NCI-H446 (cell line): ENCODE measurements at places on chromosomes 5 and 9.

- no peak for DNase-seq
These were observed 64.9 kb downstream of the CCNH start for GRCh38 chr5:87347841-87348240.

DNA sequence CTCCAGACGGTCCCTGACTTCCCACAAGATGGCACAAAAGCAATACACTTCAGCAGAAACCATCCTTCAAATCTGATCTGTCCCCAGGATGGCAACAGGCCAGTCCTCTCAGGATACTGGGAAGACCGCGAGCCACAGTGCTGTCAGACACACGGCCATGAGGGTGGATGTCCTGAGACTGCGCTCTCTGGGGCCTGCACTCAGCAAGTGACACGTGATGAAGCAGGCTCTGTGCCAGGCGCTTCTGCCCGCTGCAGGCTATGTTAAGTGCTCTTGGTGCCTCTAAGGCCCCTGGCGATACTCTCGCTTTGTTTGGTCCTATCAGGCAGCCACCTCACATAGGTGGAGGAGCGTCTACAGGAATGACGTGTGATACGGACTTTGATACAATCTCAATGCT, 7.1 kb downstream of the BRD9 start:
- DNase-seq, result no peak

- no peak for DNase-seq
These were observed 712.1 kb upstream of the MEF2C start for GRCh38 chr5:89595056-89595455.

DNA sequence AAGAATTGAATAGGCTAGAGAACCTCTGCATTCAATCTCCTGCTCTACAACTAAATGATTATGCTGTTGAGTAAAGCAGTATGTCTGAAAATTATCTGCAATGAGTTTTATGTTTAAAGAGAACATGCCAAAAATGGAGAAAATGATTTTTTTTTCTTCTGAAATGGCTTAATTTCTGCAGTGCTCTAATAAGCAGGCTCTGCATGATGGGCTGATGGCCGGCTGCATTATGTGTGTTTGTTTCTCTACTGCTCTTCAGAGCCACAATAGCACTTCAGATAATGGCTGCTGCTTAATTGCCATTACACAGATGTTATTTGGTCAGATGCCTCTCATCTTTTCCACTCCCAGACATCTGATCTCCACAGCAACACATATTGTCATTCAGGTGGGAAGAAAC, 286.4 kb upstream of the DMAC1 start:
- DNase-seq, result no peak

DNA sequence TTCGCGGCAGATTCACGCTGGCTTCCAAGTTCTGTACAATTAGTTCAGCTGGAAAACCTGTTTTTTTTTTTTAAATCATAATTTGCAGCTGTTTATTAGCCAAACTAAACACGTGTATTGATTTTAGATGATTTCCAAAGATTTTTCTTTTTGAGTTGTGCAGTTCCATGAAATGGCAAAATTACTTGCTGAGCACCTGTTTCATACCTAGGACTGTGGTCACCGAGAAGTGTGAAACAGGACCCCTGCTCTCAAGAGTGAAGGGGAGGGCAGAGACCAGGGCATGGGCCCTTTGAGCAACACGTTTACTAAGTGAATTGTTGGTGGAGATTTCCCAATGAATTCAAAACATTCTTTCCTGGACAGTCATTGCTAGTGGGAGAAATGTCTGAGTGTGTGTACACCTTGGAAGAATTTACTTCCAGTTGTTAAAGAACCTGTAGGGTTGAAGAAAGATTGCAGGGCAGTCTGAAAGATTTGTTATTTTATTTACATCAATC, 688 bp downstream of the SNX24 start:
- no peak for DNase-seq

GRCh38 chr5:65808251-65808741, 86.3 kb downstream of the NLN start:
- peak; percentile 60 for DNase-seq

DNA sequence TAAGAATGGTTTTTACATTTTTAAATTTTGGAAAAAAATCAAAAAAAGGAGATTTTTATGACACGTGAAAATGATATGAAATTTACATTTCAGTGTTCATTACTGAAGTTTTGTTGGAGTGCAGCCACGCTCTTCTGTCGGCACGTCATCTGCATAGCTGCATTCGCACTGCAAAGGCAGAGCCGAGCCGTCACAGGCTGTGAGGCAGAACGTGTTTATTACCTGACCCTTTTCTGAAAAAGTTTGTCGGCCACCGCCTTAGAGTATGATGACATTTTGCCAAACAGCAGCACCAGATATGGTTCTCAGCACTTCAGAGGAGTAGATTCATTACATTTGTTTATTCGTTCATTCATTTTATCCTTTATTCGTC, 24.1 kb downstream of the HRH2 start:
- DNase-seq, result no peak

DNA sequence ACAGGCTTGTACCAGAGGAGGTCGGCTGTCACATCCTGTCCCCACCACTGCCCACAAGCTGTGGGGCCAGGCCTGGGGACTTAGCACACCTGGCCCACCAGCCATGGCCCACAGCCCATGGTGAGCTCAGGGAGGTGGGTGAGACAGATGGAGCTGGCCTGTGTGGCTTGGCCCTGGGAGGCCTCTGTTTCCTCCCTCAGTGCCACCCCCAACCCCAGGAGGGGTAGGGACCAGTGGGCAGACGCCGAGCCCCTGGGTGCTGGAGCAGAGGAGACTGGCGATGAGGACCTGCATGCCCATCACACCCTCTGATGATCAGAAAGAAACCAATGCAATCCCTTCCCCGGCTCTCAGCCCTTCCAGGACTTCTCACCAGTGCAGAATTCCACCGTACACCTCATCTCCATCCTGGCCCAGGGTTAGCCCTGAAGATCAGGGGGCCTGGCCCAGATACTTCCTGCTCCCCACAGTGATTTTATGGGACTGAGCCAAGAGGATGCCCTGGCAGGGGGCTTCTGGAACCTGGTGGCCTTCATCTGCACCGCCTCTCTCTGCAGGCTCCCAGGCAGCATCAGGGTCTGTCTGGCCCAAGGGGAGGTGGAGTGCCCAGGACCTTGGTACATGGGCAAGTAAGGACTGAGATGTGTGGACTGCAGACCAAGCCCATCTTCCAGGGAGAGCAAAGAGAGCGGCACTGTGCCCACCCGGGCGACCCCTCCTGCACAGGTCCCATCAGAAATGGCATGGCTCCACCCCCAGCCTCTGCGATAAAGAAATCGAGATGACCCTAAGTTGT, 16.9 kb upstream of the NKD2 start:
- DNase-seq, result no peak

DNA sequence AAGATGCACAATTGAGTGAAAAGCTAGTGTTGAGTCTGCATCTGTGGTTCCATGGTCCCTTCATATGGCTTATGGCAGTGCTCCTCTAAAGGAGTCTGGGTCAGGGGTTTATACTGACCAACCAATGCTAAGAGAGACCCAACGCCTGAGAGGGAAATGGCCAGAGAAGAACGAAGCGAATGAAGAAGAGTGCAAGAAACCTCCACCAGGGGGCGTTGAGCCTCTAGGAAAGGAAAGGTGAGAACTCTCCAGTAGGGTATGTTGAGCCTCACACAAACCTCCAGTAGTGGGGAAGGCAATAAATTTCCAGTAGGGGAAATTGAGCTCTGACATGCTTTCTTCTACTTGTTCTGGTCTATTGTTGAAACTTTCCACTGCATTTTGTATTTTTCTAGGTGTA, 470.6 kb downstream of the PRDM9 start:
- no peak for DNase-seq

DNA sequence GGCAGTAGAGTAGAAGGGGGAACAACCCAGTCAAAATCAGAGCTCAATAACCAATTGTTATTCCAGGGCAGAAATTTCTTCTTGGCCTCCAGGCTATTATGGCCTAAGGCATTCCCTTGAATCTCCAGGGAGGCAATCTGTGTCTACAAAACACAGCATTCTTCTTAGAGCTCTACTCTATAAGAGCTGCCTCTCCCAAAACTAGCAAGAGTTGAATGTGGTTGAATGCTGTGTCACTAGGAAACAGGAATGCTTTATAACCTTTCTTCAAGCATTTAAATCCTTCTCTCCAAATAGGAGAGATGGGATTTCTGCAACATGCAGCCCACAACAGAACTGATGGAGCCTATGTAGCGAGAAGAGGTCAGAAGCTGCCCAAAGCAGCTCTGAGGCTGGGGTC, 97.1 kb upstream of the APC start:
- no peak for DNase-seq

GRCh38 chr5:112737070-112737462, 619 bp upstream of the APC start:
- DNase-seq, result no peak

GRCh38 chr9:81128701-81129100, 560.6 kb downstream of the TLE1 start:
- no peak for DNase-seq

DNA sequence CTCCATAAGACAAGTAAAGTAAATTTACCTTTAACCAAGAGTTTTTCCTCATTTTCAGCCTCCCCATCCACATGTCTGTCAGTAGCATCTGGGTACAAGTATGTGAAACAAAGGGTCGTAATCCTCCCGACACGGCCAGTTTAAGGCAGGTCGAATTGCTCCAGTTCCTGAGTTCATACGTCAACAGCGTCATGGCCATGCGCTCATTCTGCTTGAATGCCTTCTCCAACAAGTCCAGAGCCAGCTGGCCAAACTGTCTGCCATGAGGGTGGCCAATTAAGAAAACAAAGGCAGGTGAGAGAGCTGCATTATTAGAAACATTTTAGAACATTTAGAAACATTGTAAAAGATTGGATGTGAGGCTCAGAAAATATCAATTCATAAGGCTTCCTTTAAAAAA, 87.5 kb downstream of the TRPM6 start:
- DNase-seq, result no peak

DNA sequence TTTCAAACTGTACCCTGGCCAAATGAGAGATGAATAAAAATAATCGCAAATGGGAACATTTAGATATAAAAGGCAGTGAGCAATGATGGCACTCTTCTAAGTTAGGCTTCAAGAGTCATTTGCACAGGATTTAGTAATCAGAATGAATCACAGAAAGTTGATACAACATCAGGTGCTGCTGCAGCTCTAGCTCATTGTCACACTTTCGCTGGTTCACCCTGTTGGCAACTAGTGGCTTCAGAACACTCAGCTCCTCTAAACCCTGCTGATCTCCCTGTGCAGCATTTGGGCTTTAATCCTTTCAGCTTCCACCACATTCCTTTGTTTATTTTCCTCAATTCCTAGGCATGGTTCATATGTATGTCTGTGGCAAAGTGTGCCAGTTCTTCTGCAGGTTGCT, 2071.2 kb upstream of the CDH6 start:
- no peak for DNase-seq

- no peak for DNase-seq
These were observed 56.1 kb downstream of the MEF2C start for GRCh38 chr5:88826646-88827585.

GRCh38 chr5:37975531-37975930, 135.7 kb upstream of the GDNF start:
- no peak for DNase-seq

DNA sequence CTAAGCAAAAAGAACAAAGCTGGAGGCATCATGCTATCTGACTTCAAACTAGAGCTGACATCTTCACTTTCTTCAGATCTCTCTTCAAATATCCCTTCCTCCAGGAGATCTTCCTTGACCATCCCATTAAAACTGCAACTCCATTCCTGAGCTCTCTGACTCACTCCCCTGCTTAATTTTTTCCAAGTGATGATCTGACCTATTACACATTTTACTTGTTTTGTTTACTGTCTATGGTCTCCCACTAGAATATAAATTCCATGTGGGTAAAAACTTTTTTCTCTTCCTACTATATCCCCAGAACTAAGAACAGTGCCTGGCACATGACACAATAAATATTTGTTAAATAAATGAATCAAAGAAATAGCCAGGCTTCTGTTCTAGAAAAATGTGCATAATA, 87.5 kb downstream of the SLIT3 start:
- no peak for DNase-seq

- DNase-seq, result no peak
These were observed 83.4 kb downstream of the RAPGEF1 start for GRCh38 chr9:131656356-131657036.

DNA sequence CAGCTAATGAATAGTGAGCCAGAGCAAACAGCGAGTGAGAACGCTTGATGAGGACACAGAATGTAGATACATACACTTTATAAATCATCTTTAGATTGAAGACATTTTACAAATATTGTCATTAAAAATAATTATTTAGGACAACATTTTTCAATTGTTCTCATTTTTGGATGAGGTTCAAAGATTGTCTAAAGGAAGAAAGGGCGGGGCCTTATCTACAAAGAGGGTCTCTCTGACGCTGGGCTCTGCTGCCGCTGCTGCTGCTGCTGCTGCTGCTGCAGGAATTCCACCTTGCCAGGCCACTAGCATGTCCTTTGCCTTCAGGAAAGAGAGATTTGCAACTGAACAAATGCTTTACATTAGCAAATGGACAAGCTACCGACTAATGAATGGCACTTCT, 220.7 kb upstream of the TMEM161B start:
- no peak for DNase-seq

DNA sequence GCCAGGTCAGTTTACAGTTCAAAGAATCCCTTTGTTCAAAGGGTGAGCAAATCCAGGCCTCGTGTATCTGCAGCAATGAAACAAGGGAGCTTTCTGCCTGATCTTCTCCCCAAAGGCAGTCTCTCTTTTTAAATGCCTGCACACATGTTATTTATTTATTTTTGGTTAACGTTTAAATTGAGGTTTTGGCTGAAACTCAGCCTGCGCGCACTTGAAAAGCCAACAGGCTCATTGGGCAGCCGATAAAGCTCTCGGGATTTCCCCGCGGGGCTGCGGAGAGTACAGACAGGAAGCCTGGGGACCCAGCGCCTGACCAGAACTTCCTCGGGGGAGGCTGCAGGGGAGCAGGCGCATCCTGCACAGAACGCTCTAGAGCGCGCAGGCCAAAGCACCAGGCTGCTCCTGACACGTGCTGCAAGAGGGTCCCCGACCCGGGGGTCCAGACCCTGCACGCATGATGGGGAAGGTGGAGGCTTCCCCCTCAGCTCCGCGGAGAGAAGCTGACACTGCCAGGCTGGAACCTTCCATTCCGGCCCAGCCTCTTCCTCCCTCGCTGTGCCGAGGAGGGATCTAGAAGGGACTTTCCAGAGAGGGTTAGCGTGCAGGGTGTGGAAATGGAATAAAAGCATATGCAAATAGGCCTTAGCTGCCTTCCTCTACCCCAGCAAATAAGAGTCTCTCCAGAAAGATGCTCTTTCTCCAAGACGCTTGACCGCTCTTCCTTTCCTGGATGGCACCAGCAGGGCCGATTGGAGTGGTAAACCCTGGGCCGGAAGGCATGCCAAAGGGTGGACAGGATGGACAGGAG, 46.1 kb downstream of the PTTG1 start:
- DNase-seq, result no peak

DNA sequence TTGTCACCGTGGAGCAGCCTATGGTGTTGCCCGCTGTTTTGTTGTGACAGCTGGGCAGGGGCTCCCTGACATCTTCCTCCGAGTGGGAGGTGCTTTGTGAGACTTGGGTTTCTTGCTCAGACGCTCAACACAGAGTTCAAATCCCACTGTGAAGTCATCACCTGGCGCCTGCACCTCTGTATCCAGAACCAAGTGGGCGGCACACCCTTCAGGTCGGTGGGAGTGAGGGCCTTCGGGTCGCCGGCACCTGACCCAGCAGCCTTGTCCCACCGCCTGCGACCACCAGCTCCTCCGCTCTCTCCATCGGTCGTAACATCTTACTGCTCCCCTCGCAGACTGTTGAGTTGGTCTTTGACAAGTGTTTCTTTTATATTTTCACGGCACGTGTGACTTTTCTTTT, 37.6 kb upstream of the EXOC3 start:
- no peak for DNase-seq

GRCh38 chr5:36397901-36398536, 96.3 kb upstream of the RANBP3L start:
- DNase-seq, result no peak

- no peak for DNase-seq
These were observed 167.0 kb downstream of the CAAP1 start for GRCh38 chr9:26725573-26725972.
